Endothelial cell (in vitro differentiated cells): ENCODE measurements at places on chromosomes 7 and 10.

GRCh38 chr7:108270385-108271015, 140.3 kb upstream of the LAMB4 start:
- no peak for DNase-seq

GRCh38 chr10:84200537-84201243, 6.4 kb downstream of the CDHR1 start:
- DNase-seq, result no peak

GRCh38 chr7:145462463-145462862, 626.6 kb upstream of the TPK1 start:
- DNase-seq, result no peak

GRCh38 chr10:118531105-118531852, 64.2 kb downstream of the PRLHR start:
- DNase-seq, result no peak

- no peak for DNase-seq
These were observed 14.5 kb downstream of the GPRIN2 start for GRCh38 chr10:46541735-46542566.

DNA sequence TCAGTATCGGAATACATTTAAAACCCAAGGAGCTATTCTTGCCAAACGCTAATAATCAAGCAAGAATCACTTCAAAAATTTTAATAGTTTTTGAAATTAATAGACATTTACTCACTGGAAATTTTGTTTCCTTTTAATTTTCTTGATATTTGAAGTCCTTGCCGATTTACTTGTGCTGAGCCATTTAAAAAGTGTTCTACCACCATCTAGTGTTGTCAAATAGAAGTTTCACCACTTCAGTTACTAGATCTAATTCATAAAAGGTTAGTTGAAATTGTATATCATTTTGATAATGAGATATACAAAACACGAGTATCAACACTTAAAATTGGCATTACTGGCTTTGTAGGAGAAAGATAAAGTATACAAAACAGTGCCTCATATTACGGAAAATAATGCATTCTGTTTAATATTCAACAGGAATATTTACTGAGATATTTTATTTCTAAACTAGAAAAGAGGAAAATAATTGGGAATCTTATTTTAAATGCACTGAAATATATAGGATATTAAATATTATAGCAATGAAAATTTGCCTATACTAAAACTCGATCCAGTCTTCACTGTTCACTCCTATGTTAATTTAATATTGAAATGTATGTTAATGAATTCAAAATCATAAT, 664.8 kb upstream of the SEMA3D start:
- no peak for DNase-seq

- no peak for DNase-seq
These were observed 46.4 kb upstream of the TARP start for GRCh38 chr7:38319873-38320272.

DNA sequence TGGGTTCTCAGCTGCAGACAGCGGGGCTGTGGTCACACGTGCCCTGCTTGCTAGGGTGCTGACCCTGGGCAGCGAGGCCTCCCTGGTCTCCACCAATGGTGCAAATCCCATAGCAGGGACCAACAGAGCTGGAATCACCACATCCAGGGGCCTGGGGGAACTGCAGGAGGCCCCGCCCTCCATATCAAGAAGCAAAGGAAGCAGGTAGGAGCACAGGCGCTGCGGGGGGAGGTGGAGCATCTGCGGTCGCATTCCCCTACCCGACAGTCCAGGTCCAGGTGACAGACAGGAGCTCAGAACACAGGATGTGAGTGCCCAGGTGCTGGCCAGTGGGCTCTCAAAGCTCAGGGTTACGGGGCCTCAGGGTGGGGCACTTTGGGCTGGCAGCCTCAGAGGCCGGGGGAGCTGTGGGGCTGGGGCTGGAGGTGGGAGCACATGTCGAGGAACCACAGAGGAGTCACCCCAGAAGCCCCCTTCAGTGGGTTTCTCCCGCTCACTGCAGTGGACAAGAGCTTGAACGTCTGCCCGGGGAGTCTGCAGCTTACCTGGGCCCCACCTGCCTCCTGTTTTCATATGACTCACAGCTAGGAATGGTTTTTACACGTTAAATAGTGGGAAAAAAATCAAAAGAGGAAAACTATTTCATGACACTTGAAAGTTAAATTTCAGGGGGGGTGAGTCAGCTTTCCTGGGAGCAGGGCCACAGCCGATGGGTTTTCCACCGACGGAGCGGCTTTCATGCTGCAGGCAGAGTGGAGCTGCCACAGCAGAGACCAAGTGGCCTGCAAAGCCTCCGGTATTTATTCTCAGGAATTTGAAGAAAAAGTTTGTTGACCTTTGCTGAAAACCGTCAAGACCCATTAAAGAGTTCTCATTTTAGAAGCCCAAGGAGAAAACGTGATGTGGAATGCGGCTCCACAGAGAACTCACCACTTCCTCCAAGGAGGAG, 148.7 kb upstream of the PPP2R2D start:
- DNase-seq, result no peak

DNA sequence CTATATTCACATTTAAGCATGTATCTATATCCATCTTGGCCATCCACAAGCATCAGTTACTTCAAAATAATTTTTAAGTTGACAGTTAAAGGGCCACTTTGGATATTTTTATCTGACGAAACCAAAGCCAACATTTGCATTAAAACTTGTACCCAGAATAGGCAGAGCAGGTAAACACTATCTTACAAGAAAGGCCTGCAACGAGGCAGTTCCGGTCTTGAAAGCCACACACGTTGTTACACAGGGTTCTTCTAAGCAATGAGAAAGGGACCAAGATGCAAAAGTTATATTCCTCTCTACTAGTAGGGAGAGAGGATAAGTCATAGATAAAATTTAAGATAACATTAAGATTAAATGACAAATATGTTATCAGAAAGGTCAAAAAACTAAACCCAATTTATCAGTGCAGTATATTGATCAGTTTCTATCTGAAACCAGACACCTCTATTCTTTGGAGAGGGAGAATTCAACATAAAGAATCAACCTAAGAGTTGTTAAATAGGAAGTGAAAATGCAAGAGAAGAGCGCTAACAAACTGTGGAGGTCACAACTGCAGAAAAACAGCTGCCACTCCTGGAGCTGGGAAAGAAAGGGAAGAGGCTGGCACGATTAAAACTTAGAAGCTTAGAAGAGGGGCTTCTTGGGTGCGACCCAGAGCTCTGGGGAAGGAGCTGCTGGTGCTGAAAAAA, 701.3 kb downstream of the TNS3 start:
- no peak for DNase-seq

GRCh38 chr10:46541017-46541661, 15.3 kb downstream of the GPRIN2 start:
- peak; percentile 80 for DNase-seq

DNA sequence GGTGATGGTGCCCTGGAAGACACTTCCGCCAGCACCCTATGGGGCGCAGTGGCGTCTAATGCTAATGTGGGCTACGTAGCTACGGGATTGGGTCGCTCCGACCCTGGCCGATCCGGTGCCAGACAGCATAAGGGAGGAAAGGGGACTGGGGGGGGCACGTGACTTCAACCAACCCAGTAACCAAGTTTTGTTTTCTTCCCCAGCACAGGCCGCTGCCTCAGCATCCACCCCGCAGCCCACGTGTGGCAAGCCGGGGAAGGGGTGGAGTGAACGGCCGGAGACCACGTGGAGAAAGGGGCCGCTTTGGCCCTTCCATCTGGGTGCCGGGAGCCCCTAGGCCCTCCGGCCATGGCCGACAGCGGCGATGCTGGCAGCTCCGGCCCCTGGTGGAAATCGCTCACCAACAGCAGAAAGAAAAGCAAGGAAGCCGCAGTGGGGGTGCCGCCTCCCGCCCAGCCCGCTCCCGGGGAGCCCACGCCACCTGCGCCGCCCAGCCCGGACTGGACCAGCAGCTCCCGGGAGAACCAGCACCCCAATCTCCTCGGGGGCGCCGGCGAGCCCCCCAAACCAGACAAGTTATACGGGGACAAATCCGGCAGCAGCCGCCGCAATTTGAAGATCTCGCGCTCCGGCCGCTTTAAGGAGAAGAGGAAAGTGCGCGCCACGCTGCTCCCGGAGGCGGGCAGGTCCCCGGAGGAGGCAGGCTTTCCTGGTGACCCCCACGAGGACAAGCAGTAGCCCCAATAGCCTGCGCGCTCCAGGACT, 2.5 kb downstream of the PRR15 start:
- DNase-seq, result peak; percentile 24

GRCh38 chr7:54663603-54664234, 95.3 kb downstream of the SEC61G start:
- DNase-seq, result peak; percentile 5

GRCh38 chr7:76423666-76424412, 911 bp upstream of the ZP3 start:
- DNase-seq, result no peak

DNA sequence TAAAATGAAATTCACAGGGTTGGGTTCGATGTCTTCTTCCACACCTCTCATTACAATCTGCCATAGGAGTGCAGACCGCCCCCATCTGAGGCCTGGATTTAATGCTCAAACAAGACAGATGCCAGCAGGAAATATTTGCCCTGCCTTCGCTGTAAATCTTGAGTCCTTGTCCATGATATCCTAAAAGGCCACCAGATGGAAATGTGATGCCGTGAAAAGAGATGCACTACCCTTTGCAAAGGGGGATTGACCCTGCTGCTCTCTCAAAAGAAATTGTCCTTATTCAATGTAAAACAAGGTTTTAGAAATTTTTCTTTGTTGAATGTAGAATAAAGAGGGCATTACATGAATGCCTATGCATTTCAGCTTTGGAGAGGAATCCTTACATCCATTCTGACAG, 37.5 kb downstream of the AGAP4 start:
- DNase-seq, result no peak

- DNase-seq, result no peak
These were observed 82.7 kb upstream of the KLF6 start for GRCh38 chr10:3867454-3868270.

DNA sequence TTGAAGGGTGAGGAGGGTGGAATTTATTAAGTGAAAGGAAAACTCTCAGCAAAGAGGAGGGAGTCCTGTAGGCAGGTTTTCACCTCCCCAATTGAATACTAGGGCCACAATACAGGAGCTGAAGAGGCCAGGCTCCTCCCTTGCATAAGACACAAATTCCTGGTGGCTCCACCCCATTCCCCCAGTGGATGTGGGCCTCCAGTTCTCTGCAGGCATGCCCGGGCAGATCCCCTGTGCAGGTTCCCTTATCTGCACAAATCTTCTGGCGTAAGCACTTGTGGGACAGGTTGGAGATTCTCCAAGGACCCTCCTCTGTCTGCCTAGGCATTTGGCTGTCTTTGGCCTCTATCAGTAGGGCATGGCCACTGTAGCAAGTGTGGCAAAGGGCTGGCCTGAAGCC, 847.1 kb upstream of the MBL2 start:
- no peak for DNase-seq

DNA sequence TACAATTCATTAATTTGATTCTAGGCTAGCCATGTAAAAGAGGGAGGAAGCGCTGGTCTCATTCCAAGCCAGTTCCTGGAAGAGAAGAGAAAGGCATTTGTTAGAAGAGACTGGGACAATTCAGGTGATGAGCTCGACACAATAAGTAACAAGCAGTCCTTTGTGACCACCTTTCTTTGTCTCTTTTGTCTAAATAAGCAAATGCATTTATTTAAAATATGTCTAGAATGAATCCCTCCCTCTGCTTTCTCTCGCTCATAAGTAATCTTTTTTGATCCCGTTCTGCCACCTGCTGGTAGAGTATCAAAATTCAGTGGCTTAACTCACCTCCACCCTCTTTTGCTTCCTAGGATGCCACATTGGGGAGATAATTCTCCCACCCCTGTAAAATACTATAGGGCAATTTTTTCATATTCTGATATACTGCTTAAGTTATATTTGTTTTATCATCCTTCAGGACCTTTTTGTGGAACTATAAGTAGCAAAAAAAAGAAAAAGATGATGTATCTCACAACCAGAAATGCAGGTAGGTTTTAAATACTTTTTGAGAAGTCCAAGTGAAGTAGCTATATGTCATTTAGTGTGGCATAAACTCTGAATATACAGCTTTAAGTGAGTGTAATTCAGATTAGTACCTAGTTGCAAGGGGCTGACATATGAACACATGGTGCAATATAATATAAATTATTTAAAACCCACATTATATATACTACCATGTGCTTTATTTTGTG, 91.5 kb downstream of the GSDME start:
- peak; percentile 53 for DNase-seq

- no peak for DNase-seq
These were observed 315.2 kb upstream of the GHITM start for GRCh38 chr10:83824099-83824498.

DNA sequence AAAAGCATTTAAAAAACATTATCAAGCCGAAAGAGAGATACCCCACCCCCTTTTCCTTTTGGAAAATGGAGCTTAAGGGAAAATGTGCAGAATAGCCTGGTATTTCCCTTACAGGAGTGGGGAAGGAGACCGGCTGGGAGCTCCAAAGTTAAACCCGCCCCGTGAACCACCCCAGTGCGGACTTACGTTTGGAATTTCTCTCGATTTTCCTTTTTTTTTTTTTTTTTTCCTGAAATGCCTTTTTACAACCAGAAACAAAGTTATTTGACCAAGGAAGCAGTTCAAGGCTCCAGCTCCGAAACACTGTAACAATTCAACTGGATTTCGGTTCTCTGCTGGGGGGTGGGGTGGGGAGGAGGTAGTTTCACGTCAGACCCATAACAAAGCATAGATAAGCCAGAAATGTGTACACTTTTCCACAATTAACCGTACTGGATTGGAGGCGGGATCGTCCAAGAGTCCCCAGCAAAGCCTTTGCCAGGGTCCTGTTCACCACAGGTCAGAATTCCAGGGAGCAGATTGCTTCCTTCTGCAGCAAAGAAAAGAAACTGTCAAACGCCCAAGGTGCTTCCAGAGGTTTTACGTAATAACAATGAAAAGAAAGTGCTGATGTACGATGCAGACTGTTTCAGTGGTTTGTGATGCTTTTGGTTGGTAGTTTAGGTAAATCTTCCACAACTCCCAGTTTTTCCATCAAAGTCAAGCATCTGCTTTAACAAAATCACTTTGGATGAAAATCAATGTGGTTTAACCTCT, 6.7 kb downstream of the SKIDA1 start:
- DNase-seq, result no peak

DNA sequence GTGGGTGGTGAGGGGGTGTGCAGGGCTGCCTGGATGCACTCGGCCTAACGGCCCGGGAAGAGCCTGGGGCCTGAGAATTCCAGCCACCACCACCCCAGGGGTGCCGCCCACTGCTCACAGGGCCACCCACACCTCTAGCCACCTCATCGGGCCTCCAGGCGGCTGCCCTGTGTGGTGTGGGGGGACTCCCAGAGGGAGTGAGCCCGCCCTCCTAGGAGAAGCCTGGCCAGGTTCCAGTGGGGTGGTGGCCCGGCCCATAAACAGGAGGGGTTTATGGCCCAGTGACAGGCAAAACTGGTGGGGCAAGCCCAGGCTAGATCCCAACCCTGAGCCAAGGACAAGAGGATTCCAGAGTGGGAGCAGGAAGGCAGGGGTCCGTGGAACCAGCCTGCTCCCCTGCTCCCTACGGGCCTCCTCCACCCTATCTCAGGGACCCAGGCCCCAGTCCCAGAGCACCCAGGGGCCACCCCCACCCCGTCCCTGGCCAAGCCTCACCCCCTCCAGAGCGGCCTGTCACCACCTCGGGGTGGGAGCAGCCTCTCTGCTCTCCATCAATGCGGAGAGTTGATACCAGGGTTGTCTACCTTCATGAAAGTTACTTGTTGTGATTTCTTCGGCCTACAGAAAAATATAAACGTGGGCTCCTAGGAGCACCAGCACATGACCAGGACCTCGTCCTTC, 20.2 kb upstream of the PDGFA start:
- DNase-seq, result no peak

- no peak for DNase-seq
These were observed 110.0 kb downstream of the RELN start for GRCh38 chr7:103879411-103879810.

- no peak for DNase-seq
These were observed 18.4 kb downstream of the PTPRN2 start for GRCh38 chr7:158568974-158569857.
